ENCODE measurements at places on chromosomes 7 and 10. TPM values are rescaled to one million over a fixed set of nuclear protein-coding genes. Genes with fewer than 3 reads are reported as not detected.
A peak's percentile ranks its signal among the peaks of the same experiment; 100 is the strongest.

The OR6V1 gene
- not detected for total RNA-seq

GRCh38 chr7:154795014-154795413 lies 207.9 kb downstream of the PAXIP1 start:
- H3K4me1 ChIP-seq: peaks cover 5% of the 10 kb centered on the region
- H3K27me3 ChIP-seq: peaks cover 82% of the 10 kb centered on the region
- no peaks in the 10 kb centered on the region for H3K36me3 ChIP-seq
- H3K27ac ChIP-seq: no peak overlapping the region

- H3K27me3 ChIP-seq: peaks cover 20% of the 10 kb centered on the region
- H3K4me1 ChIP-seq: peaks cover 8% of the 10 kb centered on the region
- no peak overlapping the region for H3K4me3 ChIP-seq
- DNase-seq: no peak
- H3K36me3 ChIP-seq: no peaks in the 10 kb centered on the region
Observed at GRCh38 chr7:25260862-25261494, 32.7 kb upstream of the NPVF start.

DNA sequence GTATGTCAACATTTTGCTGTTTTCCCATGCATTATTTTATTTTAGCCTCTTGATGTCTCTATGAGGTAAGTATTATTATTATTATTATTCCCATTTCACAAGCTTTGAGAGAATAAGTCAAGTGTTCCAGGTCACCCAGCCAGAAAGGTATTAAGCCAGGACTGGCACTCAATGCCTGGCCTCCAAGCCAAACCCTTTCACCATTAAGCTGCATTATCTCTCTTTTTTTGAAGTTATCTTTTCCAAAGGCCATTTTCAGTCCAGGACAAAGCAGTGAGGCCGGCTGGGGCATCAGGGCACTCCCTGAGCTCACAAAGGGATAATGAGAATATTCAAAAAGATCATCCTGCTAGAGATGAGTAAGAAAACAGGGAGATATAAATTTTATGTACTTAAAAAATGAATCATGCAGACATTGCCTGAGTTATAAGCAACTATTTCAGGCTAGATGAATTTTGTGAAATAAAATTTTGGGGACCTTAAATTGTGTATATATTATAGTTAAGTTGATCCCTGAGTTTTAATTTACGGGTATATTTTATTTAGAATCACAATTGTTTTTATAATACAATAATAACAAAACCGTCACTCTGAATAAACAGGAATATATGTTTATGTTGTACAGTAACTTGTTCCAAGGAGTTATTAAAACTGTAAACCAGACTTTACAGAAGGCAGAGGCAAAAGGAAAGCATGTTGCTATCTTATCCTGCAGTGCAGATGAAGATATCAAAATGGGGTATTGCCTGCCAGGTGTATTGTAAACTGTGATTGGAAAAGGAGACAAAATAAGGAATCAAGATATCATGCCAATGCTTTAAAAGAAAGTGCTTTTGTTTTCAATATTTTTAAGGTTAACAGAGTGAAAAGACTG lies 51.3 kb upstream of the CAV2 start:
- H3K36me3 ChIP-seq: no peaks in the 10 kb centered on the region
- no peaks in the 10 kb centered on the region for H3K27me3 ChIP-seq
- DNase-seq: peak; percentile 17
- H3K27ac ChIP-seq: peak overlapping the region; percentile 74
- peaks cover 75% of the 10 kb centered on the region for H3K4me1 ChIP-seq

DNA sequence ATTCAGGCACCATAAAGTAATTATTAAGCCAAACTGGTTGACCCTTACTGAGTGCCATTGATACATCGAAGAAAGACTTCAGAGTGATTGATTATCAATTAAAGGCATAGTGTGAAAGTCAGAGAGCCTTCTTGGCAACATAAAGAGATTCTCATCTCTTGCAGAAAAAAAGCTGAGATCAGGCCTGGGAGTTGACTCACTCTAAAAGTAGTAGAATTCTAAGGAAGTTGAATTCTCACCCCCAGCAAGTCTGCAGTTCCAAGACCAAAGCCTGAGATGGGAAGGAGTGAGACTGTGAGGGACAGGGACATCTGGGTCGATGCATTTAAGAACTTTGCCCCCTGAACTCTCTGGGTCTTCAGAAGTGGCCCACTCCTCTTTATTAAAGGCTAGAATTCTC lies 21.6 kb upstream of the ERCC6 start:
- no peak for DNase-seq
- no peak overlapping the region for H3K4me3 ChIP-seq

GRCh38 chr10:11194859-11195586 lies 177.4 kb downstream of the CELF2 start:
- peaks cover 95% of the 10 kb centered on the region for H3K4me1 ChIP-seq
- H3K27ac ChIP-seq: peak overlapping the region; percentile 50
- no peaks in the 10 kb centered on the region for H3K27me3 ChIP-seq

The CHST15 gene
- 4.5 TPM for total RNA-seq

DNA sequence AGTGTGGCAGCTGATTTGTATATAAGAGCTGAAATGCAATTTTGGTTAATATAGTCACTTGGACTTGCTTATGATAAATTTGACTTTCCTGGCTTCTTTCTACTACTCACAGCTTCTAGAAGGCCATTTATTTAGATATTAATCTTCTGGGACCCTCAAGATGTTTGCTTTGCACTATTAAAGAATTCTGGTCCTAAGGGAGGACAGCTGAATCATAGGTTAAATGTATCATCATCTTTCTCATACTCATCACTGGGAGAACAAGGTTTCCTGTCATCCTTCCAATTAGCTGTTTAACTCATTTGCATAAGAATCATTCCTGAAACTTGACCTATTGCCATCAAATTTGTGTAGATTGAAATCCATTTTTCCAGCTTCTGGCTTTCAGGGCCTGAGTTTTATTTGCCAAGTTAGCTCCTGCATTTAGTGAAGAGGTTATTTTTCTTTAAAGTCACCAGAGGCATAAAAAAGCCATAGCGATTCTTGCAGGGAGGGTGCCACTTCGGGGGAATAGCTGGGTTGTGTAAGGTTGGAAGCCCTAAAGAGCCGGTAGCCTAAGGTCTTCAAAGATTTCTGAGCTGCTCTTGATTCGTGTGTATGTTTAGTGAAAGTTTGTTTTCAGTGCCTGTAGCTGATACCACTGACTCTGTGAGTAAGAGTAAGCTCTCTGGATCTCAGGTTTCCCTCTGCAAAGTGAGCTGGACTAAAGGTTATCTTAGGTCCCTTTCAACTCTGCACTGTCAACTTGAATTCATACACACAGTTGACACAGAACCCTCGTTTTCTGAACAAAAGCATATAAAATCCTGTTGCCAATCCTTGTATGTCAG lies 4.3 kb downstream of the MAP3K8 start:
- H3K4me1 ChIP-seq: peaks cover 96% of the 10 kb centered on the region
- peaks cover 28% of the 10 kb centered on the region for H3K36me3 ChIP-seq
- H3K27ac ChIP-seq: peak overlapping the region; percentile 99
- peak overlapping the region; percentile 91 for H3K4me3 ChIP-seq
- H3K27me3 ChIP-seq: no peaks in the 10 kb centered on the region
- DNase-seq: no peak

The TMEM176B gene
- total RNA-seq: 34.0 TPM

GRCh38 chr10:34538281-34538829 lies 276.7 kb downstream of the PARD3 start:
- H3K4me1 ChIP-seq: peaks cover 51% of the 10 kb centered on the region
- no peaks in the 10 kb centered on the region for H3K36me3 ChIP-seq
- peak overlapping the region; percentile 24 for H3K4me3 ChIP-seq
- no peaks in the 10 kb centered on the region for H3K27me3 ChIP-seq
- H3K27ac ChIP-seq: peak overlapping the region; percentile 2

The ADIRF gene
- total RNA-seq: 41.1 TPM

The LIPM gene
- not detected for total RNA-seq

DNA sequence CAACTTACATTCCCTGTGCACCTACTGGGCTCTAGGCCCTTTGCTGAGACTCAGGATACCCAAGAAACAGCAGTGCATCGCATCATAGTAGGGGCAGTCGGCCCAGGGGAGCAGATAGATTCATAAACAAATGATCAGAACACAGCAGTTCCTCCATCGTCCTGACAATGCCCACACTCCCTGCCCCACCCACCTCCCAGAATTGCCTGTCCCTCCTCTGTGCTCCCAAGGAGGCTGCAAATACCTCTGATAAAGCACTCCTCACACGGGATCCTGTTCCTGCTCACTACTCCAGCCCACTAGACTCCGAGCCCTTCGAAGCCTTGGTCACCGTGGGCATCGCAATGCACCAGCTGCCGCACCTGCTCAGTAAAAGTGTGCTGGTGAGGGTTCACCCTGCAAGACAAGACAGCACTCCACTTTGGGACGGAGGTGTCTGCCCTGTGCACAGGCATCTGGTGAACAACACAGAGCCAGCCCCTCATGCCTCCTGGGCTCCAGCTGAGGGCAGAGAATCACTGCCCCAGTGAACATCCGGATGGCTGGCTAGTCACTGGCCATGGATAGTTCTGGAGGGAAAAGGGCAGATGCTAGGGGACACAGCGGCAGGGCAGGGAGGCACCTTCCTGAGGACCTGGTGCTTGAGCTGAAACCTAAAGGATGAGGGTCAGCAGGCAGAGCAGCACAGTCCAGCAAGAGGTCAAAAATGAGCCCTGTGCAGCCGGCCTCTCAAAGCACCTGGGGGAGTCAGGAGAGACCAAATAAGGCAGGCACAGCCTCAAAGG lies 60.7 kb downstream of the TNS3 start:
- no peak for DNase-seq
- no peaks in the 10 kb centered on the region for H3K36me3 ChIP-seq
- H3K27me3 ChIP-seq: no peaks in the 10 kb centered on the region
- peak overlapping the region; percentile 76 for H3K27ac ChIP-seq

GRCh38 chr7:34036972-34037792 lies 131.8 kb downstream of the BMPER start:
- no peak overlapping the region for H3K27ac ChIP-seq
- no peaks in the 10 kb centered on the region for H3K36me3 ChIP-seq
- no peaks in the 10 kb centered on the region for H3K27me3 ChIP-seq
- H3K4me3 ChIP-seq: no peak overlapping the region

GRCh38 chr10:107480781-107481180 lies 316.3 kb upstream of the SORCS1 start:
- H3K27ac ChIP-seq: no peak overlapping the region
- no peaks in the 10 kb centered on the region for H3K27me3 ChIP-seq
- no peaks in the 10 kb centered on the region for H3K36me3 ChIP-seq
- H3K4me3 ChIP-seq: no peak overlapping the region

- H3K36me3 ChIP-seq: no peaks in the 10 kb centered on the region
- H3K27ac ChIP-seq: peak overlapping the region; percentile 92
- no peaks in the 10 kb centered on the region for H3K27me3 ChIP-seq
- no peak overlapping the region for H3K4me3 ChIP-seq
Observed at GRCh38 chr7:44259547-44260457, 59.0 kb downstream of the YKT6 start.

The HPS6 gene
- 9.3 TPM for total RNA-seq

DNA sequence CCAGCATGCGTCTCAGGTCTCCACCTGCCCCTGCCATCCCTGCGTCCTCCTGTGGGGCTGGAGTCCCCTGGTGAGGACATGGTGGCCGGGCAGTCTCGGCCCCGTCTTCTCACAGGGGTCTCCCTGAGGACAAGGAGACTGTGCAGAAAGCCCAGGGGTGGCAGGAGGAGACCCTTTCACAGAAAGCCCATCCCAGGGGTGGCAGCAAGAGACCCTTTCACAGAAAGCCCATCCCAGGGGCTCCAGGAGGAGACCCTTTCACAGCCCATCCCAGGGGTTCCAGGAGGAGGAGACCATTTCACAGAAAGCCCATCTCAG lies 14.8 kb upstream of the CHST12 start:
- no peaks in the 10 kb centered on the region for H3K27me3 ChIP-seq
- H3K36me3 ChIP-seq: no peaks in the 10 kb centered on the region
- H3K4me1 ChIP-seq: peaks cover 29% of the 10 kb centered on the region

DNA sequence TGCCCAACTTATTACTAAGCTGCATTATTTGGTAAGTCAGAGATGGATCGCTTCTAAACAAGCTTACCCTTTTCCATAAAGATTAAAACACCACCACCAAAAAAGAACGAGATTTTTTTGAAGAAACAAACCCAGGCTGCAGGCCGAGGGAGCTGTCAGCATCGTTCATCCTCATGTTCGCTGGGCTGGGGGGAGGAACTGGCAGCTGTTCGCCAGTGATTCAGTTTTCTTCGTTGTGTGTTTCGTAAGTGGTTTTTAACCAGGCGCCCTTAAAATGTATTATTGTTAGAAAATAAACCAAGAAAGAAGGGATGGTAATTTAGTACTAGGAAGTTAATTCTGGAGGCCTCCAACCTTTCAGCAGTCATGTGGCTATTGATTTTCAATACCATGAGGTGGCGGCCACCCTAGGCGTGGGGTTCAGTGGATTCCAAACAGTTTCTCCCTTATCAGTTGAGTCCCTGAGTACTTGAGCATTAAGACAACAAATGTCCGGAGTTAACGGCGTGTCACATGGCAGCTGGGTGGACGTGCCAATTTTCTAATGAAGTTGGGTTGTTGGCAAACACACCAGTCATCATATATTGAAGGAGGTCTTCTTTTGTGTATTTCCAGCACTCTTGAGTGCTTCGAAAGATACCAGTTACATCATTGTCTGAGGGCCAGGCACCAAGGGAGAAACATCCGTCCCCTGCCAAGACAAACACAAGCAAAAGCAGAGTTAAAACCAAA lies 173.2 kb downstream of the EBF3 start:
- no peaks in the 10 kb centered on the region for H3K4me1 ChIP-seq
- H3K4me3 ChIP-seq: no peak overlapping the region
- DNase-seq: no peak
- H3K27me3 ChIP-seq: no peaks in the 10 kb centered on the region

- peaks cover 82% of the 10 kb centered on the region for H3K27me3 ChIP-seq
- peak overlapping the region; percentile 82 for H3K4me3 ChIP-seq
Observed at GRCh38 chr7:1663857-1664651, 6.0 kb upstream of the ELFN1 start.

DNA sequence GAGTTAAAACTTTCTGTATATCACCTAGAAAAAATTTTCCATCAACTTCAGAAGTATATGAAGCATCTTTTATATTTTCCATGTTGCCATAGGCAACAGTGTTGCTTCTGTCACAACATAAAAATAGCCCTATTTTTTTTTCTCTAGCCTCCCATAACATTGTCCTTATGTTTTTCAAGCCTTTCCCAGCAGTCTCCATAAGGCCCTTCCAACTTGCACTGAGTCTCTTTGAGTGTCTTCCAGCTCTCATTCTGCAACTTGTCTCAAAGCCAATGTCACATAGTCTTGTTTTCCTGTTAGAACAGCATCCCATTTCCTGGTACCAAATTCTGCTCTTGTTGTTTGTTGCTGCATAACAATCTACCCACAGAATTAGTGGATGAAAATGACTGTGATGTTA lies 1055.5 kb upstream of the GHITM start:
- no peak overlapping the region for H3K27ac ChIP-seq
- H3K27me3 ChIP-seq: no peaks in the 10 kb centered on the region
- no peak for DNase-seq

DNA sequence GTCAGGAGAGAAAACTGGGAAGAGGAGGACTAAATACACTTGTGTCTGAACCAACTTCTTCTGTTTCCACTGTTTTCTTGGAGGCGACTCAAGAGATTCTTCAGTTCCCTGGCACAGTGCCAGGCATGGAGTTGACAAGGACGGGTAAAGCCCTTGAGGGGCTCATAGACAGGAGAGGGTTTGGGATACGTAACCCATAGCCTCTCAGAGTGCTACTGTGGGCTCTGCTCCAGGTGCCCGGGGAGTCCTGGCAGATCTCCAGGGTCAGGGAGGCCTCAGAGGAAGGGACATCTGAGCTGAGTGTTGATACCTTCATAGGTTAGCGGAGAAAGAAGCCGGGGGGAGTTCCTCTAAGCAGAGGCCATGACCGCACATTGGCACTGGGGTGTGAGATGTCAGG lies 42.0 kb downstream of the GALNT17 start:
- DNase-seq: peak; percentile 49
- H3K4me1 ChIP-seq: peaks cover 5% of the 10 kb centered on the region
- H3K36me3 ChIP-seq: no peaks in the 10 kb centered on the region
- no peak overlapping the region for H3K4me3 ChIP-seq

GRCh38 chr7:8363407-8364015 lies 69.9 kb upstream of the NXPH1 start:
- H3K27me3 ChIP-seq: no peaks in the 10 kb centered on the region
- H3K4me3 ChIP-seq: no peak overlapping the region
- no peaks in the 10 kb centered on the region for H3K36me3 ChIP-seq
- H3K27ac ChIP-seq: no peak overlapping the region
- DNase-seq: no peak
- no peaks in the 10 kb centered on the region for H3K4me1 ChIP-seq

The SND1 gene
- total RNA-seq: 71.6 TPM

Data from left ventricle myocardium inferior (tissue), 1 donor.